Right lung (tissue), 10 donors: ENCODE measurements at places on chromosomes 2 and 18. TPM values are rescaled to one million over a fixed set of nuclear protein-coding genes. Genes with fewer than 3 reads are reported as not detected.

GRCh38 chr2:36408198-36408703 is 52.7 kb downstream of the CRIM1 start:
- peak; percentile 83 for DNase-seq

GRCh38 chr2:85534881-85535280 is 4.1 kb upstream of the MAT2A start:
- DNase-seq, result no peak

GRCh38 chr18:2979129-2979528 is 33.8 kb downstream of the LPIN2 start:
- DNase-seq, result no peak

DNA sequence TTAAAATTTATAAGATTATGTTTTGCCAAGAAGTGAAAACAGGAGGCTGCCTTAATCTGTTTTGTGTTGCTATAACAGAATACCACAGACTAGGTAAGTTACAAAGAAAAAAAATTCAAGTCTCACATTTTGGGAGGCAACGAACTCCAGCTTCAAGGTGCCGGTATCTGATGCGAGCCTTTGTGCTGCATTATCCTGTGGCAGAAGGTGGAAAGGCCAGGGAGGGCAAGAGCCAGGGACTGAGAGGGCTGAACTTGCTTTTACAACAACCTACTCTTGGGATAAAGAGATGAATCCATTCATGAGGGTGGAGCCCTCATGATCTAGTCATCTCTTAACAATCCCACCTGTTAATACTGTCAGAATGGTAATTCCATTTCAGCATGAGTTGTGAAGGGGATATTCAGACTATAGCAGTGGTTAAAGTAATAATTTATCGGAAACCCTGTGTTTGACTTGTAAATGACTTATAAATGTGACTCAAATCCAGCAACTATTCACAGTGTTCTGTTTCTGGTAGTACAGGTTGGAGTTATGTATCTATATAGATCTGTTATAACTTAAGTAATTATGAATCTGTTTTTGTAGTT is 3.7 kb downstream of the MTX2 start:
- DNase-seq, result no peak

GRCh38 chr18:2217356-2217755 is 353.9 kb downstream of the METTL4 start:
- no peak for DNase-seq

- peak; percentile 22 for DNase-seq
Observed at GRCh38 chr18:159037-159652, 788 bp downstream of the USP14 start.

GRCh38 chr2:45646289-45646688 is 5.2 kb upstream of the PRKCE start:
- no peak for DNase-seq

GRCh38 chr18:54112356-54112755 is 112.1 kb downstream of the MBD2 start:
- DNase-seq, result no peak

GRCh38 chr2:126513033-126513432 is 142.9 kb upstream of the GYPC start:
- no peak for DNase-seq

GRCh38 chr2:120393456-120393855 is 47.5 kb downstream of the INHBB start:
- no peak for DNase-seq

DNA sequence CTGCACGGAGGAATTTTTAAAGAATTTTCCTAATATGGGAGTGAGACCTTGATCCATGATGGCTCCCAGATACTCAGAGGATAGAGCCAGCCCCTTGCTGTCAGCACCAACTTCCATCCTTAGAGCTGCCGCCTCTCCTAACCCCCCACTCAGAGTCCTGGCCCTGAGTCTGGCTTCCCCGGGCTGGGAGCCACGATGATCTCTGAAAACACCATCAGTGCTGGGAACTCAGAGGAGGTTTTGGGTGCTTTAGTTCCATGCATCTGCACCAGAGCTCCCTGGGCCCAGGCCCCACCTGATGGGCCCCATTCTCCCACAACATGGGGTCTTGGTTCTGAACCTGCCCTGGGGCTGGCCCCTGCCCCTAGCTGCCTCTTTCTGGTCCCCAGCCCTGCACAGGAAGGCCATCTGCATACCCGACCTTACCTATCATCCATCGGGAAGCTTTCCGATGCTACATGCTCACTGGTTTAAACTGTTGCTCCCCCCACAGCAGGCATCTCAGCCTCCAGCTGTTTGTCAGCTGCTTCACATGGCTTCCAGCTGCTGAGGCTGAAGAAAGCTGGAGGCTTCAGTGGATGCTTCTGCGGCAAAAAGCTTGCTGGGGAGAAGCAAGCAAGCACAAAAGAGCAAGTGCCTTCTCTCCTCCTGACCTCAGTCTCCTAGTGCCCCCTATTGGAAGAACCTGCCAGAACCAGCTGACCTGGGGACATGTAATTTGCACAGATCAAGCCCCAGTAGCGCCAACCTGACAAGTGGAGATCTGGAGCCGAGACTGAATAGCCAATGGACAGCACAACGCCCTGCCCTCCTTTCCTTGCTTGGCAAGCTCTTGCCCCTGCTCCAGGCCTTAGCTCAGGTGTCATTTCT is 24.2 kb upstream of the RHOB start:
- peak; percentile 69 for DNase-seq

- DNase-seq, result no peak
Observed at GRCh38 chr18:67597759-67598158, 81.2 kb upstream of the DSEL start.

- no peak for DNase-seq
Observed at GRCh38 chr18:42024131-42024530, 69.1 kb downstream of the PIK3C3 start.

GRCh38 chr2:47072728-47073191 is 82.3 kb downstream of the STPG4 start:
- DNase-seq, result no peak

GRCh38 chr2:119721462-119721861 is 38.3 kb upstream of the PTPN4 start:
- no peak for DNase-seq

DNA sequence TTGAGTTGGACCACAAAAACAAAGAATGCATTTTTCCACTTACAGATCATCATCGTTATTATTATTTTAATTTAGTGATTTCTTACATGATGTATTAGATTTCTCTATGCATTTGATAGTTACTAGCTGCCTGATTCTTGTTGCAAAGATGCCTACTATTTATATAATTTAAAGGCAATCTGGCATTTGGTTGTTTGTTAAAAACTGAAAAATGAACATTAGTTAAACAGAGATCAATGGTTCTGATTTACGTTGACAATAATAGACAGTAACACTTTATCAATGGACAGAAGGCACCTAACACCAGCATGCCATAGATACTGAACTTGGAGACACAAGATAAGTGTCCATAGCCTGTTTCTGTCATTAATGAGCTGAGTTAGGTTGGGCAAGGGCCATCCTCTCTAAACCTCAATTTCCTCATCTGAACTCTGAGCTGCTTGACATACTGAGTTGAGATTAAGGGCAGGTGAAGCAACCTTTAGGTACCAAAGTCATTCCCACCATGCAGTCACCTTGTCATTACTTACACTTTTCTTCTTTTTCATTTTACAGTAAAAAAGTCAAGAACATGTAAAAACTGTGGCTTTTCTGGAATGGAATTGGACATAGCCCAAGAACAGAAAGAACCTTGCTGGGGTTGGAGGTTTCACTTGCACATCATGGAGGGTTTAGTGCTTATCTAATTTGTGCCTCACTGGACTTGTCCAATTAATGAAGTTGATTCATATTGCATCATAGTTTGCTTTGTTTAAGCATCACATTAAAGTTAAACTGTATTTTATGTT is 3.1 kb downstream of the CCL20 start:
- no peak for DNase-seq

GRCh38 chr2:148282201-148282600 is 261.3 kb downstream of the MBD5 start:
- no peak for DNase-seq

GRCh38 chr2:214781226-214781625 is 28.3 kb downstream of the BARD1 start:
- no peak for DNase-seq

- no peak for DNase-seq
Observed at GRCh38 chr18:22839340-22839821, 93.7 kb upstream of the RBBP8 start.

GRCh38 chr2:23561088-23561487 is 176.1 kb downstream of the KLHL29 start:
- DNase-seq, result no peak

DNA sequence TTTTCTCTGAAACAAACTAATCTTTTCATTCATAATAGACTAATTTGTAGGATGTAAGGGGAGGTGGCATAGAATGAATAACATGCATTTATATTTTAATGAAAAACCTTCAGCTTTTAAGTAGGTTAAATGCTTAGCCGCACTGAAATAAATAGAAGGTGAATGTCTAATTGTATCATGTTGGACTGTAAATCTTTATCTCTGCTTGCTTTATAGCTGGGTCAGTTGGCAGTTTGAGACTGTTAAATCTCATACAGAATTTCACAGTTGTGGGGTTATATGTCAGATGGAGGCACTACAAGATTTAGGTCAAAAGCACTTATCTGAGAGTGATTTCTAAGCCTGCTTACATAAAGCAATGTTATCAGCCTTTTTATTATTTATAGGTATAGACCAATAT is 174.7 kb upstream of the SIX3 start:
- DNase-seq, result no peak

- DNase-seq, result no peak
Observed at GRCh38 chr2:64212801-64213321, 68.6 kb upstream of the PELI1 start.

DNA sequence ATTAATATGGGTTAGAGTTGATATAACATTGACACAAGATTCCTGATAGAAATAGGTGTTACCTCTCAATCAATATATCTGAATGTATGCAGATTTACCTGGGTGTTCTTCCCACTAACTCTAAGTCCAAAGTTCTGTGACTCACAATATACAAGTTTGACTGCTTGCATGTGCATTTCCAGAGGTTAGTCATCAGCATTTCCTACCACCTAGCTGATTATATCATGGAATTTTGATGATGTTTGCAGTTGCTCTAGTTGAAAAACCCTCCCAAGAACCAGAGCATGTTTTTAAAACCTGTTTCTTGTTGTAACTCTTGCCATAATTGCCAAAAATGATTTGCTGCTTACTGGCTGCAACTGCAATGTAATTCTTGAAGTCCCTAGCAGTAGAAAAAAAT is 15.0 kb upstream of the DSG1 start:
- no peak for DNase-seq

DNA sequence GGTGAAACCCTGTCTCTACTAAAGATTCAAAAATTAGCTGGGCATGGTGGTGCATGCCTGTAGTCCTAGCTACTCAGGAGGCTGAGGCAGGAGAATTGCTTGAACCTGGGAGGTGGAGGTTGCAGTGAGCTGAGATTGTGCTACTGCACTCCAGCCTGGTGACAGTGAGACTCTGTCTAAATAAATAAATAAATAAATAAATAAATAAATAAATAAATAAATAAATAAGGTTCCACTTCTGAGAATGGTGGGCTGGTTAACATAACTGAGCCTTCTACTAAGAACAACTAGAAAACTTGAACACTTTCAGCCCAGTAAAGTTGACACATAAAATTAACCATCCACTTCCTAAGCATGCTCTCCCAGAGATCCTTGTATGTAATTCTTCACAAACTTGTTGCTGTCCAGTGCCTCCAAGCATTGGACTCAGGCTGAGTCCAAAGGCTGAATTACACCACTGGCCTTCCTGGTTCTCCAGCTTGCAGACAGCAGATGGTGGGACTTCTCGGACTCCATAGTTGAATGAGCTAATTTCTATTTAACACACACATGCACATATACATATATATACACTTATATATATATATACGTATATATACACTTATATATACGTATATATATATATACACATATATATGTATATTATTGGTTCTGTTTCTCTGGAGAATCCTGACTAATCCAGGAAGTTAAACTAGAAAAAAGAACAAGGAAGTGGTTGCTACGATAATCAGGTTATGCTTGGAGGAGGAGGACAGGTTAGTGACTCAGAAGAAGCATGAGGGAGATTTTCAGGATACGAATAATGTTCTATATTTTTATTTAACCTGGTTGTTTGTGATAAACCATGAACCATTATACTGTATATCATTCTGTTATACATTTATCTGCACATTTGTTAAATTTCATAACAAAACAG is 348.8 kb downstream of the METTL4 start:
- DNase-seq, result no peak

DNA sequence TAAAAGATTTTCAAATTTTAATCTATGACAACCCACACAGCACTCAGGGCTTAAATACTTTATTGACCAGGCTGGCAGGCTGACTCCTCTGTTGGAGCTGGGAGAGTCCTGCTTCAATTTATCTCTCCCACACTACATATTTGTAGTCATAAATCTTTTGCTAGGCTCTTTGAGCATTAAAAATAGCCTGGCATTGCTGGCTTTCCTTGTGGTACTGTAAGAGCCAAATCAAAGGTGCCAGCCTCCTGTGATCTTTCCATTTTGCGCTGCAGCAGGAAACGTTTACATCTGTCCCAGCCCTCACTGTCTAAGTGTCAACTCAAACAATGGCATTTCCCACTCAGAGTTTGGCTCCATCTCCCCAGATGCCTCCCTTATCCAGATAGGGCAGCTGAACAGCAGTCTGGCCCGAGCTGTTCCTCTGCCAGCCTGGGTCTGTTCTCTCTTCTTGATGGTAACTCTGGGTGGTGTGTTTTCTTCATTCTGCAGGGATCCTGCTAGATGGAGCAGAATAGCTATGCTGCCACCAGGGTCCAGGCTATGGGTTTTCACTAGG is 62.1 kb downstream of the LRRTM1 start:
- no peak for DNase-seq

GRCh38 chr2:201269764-201270163 is 9.4 kb downstream of the CASP8 start:
- no peak for DNase-seq

DNA sequence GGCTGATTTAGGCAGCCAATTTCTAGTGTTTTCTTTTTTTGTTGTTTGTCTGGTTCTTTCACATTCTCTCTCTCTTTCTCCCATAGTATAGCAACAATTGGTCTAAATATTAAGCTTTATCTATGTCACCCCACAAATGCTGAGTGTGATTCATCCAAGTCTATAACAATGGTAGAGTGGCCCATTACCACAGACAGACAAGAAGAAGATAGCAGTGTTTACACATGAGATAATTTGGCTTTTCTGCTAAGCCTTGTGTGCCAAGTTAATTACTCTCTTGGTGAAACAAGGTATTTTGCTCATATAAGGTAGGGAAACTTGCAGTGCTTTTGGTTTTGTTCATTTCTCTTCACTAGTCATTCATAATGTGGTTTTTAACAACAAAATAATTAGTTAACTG is 166.5 kb downstream of the SLC8A1 start:
- no peak for DNase-seq

SERPINB3 gene
- polyA plus RNA-seq, result not detected

TCF23 gene
- polyA plus RNA-seq, result 0.13 TPM

M1AP gene
- polyA plus RNA-seq, result 0.22 TPM

SCN7A gene
- 101 TPM for polyA plus RNA-seq

AKAIN1 gene
- not detected for polyA plus RNA-seq

DCDC2C gene
- 0.14 TPM for polyA plus RNA-seq

COL6A3 gene
- polyA plus RNA-seq, result 773 TPM

RFTN2 gene
- polyA plus RNA-seq, result 19.0 TPM

STON1 gene
- 24.1 TPM for polyA plus RNA-seq

SLC23A3 gene
- 3.6 TPM for polyA plus RNA-seq

NDUFAF7 gene
- 42.5 TPM for polyA plus RNA-seq
